ENCODE measurements at places on chromosomes 12 and 14.

GRCh38 chr14:24300326-24300980 is 803 bp downstream of the NOP9 start:
- DNase-seq, result no peak

GRCh38 chr12:65232476-65233077 is 45.9 kb upstream of the MSRB3 start:
- no peak for DNase-seq

DNA sequence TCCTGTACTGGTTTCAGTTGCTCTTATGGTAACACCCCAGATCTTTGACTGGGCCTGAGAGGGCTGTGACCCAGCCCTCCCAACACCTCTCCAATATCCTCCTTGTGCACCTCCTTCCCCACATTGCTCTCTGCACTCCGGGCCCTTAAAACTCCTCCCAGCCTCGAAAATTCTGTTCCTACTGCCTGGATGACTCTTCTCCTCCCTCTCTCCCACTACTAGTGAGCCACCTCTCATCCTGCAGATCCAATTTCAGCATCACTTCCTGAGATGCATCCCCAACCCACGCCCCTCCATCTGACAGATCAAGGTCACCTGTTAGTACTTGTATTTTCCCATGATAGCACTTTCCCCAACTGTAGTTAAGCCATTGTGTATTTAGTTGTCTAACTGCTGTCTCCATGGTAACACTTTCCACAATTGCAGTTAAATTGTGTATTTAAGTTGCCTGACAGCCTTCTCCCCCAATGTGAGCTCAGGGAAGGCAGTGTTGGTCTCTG is 11.5 kb upstream of the NT5DC3 start:
- no peak for DNase-seq

- DNase-seq, result no peak
Observed at GRCh38 chr14:38120109-38120508, 87.6 kb upstream of the SSTR1 start.

- DNase-seq, result no peak
Observed at GRCh38 chr14:50447461-50447860, 50.8 kb upstream of the CDKL1 start.

Data from anterior cingulate cortex (tissue), 58 donors.